ENCODE measurements at places on chromosomes 2 and 18.
A peak's percentile ranks its signal among the peaks of the same experiment; 100 is the strongest.

- no peak for DNase-seq
Measured at GRCh38 chr2:220269367-220269766, 641.9 kb downstream of the SLC4A3 start.

- no peak for DNase-seq
Measured at GRCh38 chr2:76169276-76170008, 458.7 kb upstream of the GCFC2 start.

DNA sequence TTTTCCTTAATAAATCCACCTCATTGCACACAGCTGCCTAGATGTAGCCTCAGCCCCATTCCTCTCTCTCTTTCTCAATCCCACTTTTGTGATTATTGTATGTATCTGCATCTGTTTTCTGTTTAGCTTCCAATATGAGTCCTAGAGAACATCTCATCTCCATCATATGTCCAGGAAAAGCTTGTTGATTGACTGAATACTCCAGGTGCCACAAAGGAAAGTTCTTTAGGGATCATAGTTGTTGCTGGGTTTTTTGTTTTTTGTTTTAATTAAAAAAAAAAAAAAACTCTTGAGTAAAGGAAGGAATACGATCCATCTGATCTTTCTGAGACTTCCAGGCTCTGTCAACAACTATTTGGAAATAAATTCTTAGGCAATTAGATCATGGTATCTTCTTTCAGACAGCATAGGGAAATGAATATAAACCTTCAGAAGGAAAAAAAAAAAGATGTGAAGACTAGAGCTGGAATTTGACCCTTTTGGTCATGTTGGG lies 42.5 kb downstream of the KIAA2012 start:
- peak; percentile 84 for DNase-seq

DNA sequence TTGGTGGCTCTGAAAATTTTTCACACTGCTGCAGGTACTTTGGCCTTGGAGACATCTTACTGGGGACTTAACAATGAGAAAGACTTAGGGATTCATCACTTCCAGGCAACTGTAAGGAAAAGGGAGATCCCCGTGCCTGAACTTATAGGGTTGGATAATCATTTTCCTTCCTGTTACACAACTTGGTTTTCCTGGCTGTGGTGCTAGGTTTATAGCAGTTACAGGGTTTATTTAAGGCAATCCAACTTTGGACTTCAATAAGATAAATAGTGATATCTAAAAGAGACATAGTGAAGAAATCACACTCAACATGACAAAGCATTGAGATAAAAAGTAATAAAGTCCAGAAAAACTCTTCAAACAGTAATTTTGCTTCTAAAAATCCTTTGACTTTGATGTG lies 70.2 kb upstream of the RAPH1 start:
- peak; percentile 34 for DNase-seq

- DNase-seq = no peak
Measured at GRCh38 chr18:55544014-55544413, 44.0 kb downstream of the TCF4 start.

- peak; percentile 0 for DNase-seq
Measured at GRCh38 chr2:198807131-198807530, 650.6 kb downstream of the SATB2 start.

- DNase-seq = no peak
Measured at GRCh38 chr2:128037649-128038048, 9.8 kb upstream of the SAP130 start.

GRCh38 chr18:74148543-74149070 lies 284 bp downstream of the TIMM21 start:
- DNase-seq = no peak

GRCh38 chr2:197081294-197081693 lies 154.8 kb upstream of the PGAP1 start:
- no peak for DNase-seq

GRCh38 chr2:69553991-69554390 lies 89.5 kb downstream of the AAK1 start:
- no peak for DNase-seq

- DNase-seq = peak; percentile 16
Measured at GRCh38 chr2:17388798-17389197, 129.4 kb downstream of the RAD51AP2 start.

GRCh38 chr2:160407393-160408172 lies 86.0 kb downstream of the RBMS1 start:
- no peak for DNase-seq

GRCh38 chr2:240581811-240582210 lies 4.7 kb upstream of the CAPN10 start:
- no peak for DNase-seq

DNA sequence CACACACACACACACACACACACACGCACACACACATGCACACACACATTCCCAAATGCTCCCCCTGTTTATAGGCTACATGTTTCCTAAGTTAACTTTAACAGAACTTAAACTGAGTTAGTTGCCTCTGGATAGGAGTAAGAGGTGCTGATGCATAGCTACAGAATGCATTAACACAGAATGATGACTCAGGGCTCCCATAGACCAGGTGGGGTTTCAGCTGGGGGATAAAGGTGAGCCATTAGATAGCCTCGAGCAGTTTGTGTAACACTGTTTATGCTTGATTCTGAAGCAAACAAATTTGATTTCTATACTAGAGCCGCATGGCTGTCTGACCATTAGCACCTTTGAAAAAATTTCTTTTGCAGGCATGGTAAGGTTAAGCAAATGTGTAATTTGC lies 741.0 kb downstream of the PLCL1 start:
- no peak for DNase-seq

GRCh38 chr18:2655178-2655953 lies at the start of gene SMCHD1:
SMCHD1 (plus strand) TSS chr18:2655726; CDS start chr18:2656076, 350 bp downstream.
- DNase-seq = peak; percentile 71

GRCh38 chr2:175293776-175294175 lies 112.3 kb upstream of the ATP5MC3 start:
- DNase-seq = peak; percentile 2

DNA sequence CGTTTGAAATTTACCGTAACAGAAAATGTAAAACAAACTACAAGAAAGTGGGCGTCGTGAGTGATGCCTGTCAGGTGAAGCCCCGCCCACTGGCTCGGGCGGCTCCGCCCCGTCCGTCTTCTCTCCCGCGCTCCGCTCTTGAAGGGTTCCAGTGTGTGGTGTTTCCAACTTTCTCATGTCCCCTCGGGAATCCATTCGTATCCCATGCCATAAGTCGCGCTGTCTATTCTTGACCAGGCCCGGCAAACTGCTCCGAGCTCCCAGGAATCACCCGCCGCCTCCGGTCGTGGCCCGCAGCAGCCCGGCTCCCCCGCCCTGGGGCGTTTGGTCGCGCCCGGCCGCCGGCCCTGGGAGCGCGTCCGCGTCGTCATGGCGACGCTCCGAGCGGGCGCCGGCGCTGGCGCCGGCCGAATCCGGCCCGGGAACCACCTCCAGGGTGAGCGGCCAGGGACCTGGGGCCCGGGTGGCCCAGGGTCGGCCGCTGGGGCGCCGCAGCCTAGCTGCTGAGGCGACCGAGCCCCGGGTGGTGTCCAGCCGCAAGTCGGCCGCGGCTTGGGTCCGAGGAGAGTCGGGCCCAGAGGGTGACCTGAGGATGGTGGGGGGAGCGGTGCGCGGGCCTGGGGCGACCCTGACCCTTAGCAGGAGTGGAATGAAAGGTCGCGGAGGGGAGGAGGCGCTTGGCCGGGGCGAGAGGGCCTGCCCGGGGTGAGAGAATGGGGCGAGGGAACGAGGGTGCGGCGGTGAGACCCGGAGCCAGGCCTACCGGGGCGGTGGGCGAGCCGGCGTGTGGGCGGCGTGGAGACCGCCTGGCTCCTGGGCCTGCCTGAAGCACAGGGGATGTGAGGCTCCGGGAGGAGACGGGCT lies at the start of gene CFAP221:
Gene CFAP221 (plus strand): TSS at position 375 of the 864 bp plus-strand sequence. CDS start 1,683 bp downstream, outside the sequence.
- peak; percentile 52 for DNase-seq

- DNase-seq = no peak
Measured at GRCh38 chr2:6352247-6352646, 513.5 kb downstream of the CMPK2 start.

DNA sequence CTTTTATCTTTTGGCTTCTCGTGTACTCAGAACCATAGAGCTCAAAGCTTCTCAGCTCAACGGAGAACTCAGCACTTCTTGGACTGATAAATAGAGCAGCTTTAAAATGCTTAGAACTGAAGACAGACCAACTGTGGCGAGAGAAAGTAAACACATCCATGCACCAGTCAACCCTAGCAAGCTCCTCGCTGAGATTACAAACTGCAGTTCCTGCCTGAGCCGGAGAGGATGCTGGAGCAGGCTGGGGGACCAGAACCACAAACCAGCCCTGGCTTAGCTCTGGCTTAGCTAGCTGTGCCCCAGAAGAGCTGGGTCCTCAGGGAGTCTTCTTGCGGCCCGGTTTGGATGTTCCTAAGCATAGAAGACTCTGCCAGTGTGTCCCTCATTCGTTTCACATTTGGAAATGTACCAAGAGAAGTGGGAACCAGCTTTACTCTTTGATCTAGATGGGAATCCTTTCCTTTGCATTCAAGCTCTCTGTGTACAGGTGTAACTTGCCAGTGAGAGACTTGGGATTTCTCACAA lies 5.6 kb downstream of the PAX8 start:
- DNase-seq = peak; percentile 23

DNA sequence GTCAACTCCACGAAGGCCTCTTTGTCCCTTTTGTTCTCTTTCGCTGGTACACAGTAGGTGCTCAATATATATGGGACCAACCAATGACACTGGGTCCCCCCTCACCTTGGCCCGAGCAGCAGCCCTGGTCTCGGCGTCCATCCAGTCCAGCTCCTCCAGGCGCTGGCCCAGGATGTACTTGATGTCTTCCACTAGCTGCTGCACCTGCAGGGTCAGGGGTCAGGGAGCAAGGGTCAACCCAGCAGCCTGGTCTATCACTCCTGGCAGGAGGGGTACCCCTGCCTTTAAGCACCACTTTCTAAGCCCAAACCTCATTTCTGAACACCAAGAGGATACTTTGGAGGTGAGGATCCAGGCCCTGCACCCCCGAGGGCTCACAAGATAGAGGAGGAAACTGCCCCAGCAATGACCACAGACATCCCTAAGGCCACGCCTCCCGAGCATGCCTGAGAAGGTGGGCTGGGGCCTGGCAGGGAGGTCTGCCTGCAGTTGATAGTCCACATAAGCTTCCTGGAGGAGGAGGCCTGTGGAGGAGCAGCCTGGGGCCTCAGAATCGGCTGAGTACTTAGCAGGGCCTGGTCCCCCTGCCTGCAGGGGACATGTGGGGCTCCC lies 4.2 kb downstream of the ECEL1 start:
- DNase-seq = no peak

- DNase-seq = no peak
Measured at GRCh38 chr2:126995621-126996377, 97.1 kb downstream of the TEX51 start.

- DNase-seq = no peak
Measured at GRCh38 chr2:129755786-129756185, 223.7 kb upstream of the RAB6C start.

GRCh38 chr2:199757233-199757870 lies 93.6 kb downstream of the FTCDNL1 start:
- peak; percentile 18 for DNase-seq

DNA sequence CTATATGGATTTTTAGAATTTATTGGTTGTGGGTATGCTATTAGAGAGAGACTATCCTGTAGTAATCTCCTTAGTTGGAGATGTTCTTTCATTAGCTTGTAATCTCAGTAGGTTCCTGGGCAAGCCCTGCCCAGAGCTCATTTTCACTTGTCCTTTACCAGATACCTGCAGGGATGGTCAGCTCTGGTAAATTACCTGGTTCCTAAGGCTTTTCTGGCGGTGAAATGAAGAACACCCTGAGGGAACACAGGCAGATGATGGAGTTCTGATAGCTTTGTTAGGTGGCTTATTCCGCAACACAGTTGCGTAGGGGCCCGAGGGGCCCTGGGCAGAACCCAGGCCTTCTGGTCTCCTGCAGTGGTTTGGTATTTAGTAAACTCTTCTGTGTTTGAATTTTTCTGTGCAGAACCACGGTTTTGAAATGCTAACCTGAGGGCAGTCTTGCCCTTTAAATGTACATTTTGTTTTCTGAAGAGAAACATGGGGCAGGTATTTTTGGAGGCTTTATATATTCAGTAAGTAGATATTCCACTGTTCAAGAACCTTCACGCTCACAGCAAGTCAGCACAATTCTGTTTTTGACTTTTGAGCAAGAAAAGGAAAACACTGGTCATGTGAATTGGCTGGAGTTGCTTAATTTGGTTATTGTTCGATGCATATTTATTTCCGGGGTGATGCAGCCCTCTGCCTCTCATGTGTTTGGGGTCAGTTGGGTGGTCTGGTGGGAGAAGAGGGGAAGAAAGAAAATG lies 22.4 kb downstream of the ZNF532 start:
- DNase-seq = no peak

GRCh38 chr2:96174251-96175144 lies 29.3 kb upstream of the DUSP2 start:
- peak; percentile 54 for DNase-seq

DNA sequence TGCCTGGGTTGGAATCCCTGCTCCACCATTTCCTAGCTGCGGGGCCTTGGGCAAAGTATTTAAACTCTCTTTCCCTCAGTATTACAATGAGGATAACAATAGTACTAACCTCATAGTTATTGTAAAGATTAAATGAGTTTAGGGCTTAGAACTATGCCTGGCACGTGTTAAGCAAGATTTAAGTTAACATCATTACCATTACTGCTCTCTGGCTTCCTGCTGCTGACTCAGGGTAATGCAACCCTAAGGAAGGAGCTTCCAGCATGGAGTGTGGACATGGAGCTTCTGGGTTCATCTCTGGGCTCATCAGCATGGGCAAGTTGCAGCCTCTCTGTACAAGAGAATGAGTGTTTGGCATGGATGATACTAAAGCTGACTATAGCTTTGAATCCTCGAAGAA lies 374.2 kb upstream of the MAP2 start:
- DNase-seq = no peak

GRCh38 chr2:32680942-32681341 lies 53.1 kb downstream of the TTC27 start:
- DNase-seq = peak; percentile 38

GRCh38 chr2:3490191-3491170 lies 28.9 kb downstream of the ADI1 start:
- DNase-seq = no peak

- no peak for DNase-seq
Measured at GRCh38 chr18:2848247-2849246, 1.7 kb downstream of the EMILIN2 start.

DNA sequence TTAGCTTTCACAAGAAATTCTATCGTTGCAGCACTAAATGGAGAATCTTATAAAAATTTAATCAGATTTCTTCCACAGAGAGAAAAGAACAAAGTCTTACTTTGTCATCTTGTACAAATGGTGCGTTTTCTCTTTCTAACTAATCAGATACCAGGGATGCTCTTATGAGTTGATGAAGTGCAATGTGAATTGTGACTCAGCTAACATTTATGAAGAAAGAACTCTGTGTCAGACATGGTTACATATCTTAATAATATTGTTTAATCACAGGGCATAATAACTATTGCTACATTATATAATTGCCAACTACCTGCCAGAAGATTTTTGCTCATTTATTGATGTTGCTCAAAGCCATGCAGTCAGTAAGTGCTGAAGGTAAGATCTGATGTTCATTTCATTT lies 465.0 kb downstream of the CCDC85A start:
- DNase-seq = no peak
